ENCODE measurements at places on chromosomes 5 and 9. TPM values are rescaled to one million over a fixed set of nuclear protein-coding genes. Genes with fewer than 3 reads are reported as not detected.

Gene RNF180
- 2.5 TPM for total RNA-seq

Gene FOXD4L6
- 0.13 TPM for total RNA-seq

Gene RPL35
- 1,901 TPM for total RNA-seq

Gene SURF1
- total RNA-seq = 43.3 TPM

DNA sequence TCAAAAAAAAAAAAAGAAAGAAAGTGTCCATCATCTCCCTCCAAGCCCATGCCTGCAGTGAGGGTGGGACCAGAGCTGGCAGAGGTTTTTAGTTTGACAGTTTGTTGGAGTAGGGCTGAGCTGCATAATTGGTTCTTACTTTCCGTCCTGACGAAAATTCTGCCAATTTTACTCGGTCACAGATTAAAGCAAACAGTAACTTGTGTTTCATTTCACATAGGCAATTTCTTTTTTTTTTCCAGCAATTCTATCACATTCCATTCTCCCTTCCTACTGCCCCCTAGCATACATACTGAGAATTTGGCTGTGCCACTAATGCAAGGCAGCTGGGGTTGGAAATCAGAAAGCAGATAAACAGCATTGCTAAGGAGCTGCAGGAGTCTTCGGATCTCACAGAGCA lies 132.4 kb downstream of the FRMD3 start:
- no peak for DNase-seq
- no peak overlapping the region for H3K4me3 ChIP-seq
- no peaks in the 10 kb centered on the region for H3K27me3 ChIP-seq
- peaks cover 5% of the 10 kb centered on the region for H3K36me3 ChIP-seq

DNA sequence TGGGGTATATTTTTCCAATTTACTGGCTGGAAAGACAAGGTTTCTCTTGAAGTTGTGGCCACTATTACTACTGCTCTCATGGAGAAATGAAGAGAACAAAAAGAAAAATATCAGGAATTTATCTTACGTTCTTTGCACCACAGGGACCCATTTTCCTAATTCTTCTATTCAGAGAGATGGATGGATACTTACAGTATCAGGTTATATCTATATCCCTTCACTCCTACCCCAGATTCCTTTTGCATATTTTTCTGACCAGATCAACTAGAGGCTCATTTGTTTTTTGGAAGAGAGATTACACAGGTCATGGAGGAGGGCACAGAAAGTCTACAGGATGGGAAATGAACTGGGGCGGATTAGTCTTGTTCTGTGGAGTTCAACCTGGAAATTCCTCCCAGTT lies 277.2 kb upstream of the VLDLR start:
- no peaks in the 10 kb centered on the region for H3K4me1 ChIP-seq
- H3K27ac ChIP-seq = no peak overlapping the region

GRCh38 chr9:79774356-79774755 lies 202.6 kb downstream of the TLE4 start:
- H3K36me3 ChIP-seq = no peaks in the 10 kb centered on the region
- no peak overlapping the region for H3K4me3 ChIP-seq
- DNase-seq = no peak
- no peaks in the 10 kb centered on the region for H3K27me3 ChIP-seq

Data from H9 (cell line).